ENCODE measurements at places on chromosomes 6 and 20. TPM values are rescaled to one million over a fixed set of nuclear protein-coding genes. Genes with fewer than 3 reads are reported as not detected.

GRCh38 chr20:53337390-53338101, 256.1 kb downstream of the ZNF217 start:
- no peak overlapping the region for H3K27ac ChIP-seq
- no peaks in the 10 kb centered on the region for H3K4me1 ChIP-seq
- H3K27me3 ChIP-seq, result no peaks in the 10 kb centered on the region
- no peak for DNase-seq

DNA sequence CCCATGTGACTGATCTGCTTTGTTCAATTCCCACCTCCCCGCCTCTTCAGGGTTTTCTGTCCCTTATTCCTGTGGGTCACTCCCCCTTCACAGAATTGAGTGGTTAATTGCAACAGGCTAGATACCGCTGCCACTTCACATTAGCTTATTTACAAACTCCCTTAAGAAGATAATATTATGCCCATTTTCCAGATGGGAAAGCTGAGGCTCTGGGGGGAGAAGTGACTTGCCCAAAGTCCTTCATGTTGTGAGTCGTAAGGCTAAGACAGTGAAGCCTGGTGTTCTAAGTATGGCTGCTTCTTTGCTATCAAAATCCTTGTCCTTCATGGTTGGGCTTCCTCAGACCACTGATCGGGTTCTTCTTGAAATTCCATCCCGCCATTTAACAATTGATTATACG, 39.9 kb upstream of the PBOV1 start:
- H3K4me3 ChIP-seq, result no peak overlapping the region
- H3K36me3 ChIP-seq, result no peaks in the 10 kb centered on the region
- DNase-seq, result no peak
- no peaks in the 10 kb centered on the region for H3K4me1 ChIP-seq
- no peaks in the 10 kb centered on the region for H3K27me3 ChIP-seq

GRCh38 chr20:54086507-54087039, 16.2 kb upstream of the BCAS1 start:
- peaks cover 3% of the 10 kb centered on the region for H3K27me3 ChIP-seq
- DNase-seq, result no peak
- no peaks in the 10 kb centered on the region for H3K36me3 ChIP-seq
- no peaks in the 10 kb centered on the region for H3K4me1 ChIP-seq

DNA sequence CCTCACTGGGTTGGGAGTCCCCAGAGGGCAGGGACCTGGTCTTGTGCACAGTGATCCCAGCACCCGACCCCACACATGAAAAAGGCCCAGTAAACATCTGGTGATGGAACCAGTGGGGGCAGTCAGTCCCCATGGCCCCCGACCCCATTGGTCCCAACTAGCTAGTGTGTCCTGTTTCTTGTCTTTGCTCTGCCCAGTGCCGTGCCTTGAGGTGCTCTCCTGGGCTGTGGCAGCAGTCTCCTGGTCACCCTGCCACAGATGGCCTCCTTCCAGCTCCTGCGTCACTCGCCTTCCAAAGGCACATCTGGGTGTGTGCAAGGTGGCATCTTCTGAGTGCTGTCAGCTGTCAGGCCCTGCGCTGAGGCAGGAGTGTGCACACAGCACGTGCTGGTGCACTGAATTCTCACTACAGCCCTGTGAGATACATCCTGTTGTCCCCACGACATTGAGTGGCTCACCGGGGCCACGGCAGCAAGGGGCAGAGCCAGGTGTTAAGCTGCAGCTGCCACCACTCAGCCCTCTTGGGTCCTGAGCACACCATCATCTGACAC, 3.9 kb downstream of the NPEPL1 start:
- no peak overlapping the region for H3K27ac ChIP-seq
- peaks cover 19% of the 10 kb centered on the region for H3K36me3 ChIP-seq
- no peaks in the 10 kb centered on the region for H3K27me3 ChIP-seq
- DNase-seq, result no peak

GRCh38 chr6:169986848-169987498, 235.6 kb downstream of the ERMARD start:
- no peaks in the 10 kb centered on the region for H3K27me3 ChIP-seq
- no peak overlapping the region for H3K27ac ChIP-seq
- no peak overlapping the region for H3K4me3 ChIP-seq
- no peak for DNase-seq
- peaks cover 8% of the 10 kb centered on the region for H3K4me1 ChIP-seq

ANGPT4 gene
- not detected for total RNA-seq
